ENCODE measurements at places on chromosomes 12 and 14.
A peak's percentile ranks its signal among the peaks of the same experiment; 100 is the strongest.

DNA sequence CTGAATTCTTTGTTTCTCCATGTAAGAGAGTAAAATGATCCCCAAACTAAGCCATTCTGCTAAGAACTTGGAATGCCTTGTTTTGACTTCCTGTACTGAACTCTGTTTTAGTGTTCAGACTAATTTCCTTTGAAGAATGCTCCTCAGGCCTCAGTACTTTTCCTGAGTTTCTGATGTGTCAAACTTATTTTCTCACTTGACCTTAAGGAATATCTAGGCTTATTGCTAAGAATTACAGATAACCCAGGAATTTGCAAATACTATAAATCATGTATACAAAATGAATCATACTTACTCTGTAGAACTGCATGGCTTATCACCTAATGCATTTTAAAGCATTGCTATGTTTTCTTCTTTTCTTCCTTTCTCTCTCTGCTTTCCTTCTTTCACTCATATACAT is 93.1 kb upstream of the PKP2 start:
- no peak for DNase-seq

DNA sequence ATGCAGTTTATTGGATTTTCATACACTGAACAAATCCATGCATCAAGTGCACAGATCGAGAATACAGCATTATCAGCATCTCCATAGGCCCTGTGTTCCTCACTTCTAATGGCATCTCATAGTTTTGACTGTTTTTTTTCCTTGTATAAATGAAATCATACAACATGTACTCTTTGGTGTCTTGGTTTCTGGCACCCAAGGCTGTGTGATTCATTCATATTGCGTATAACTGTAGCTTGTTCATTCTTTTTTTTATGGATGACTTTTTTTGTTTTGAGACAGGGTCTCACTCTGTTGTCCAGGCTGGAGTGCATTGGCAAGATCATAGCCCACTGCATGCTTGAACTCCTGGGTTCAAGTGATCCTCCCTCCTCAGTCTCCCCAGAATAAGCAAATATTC is 14.3 kb downstream of the RASSF8 start:
- DNase-seq, result no peak

GRCh38 chr14:68607081-68607866 is 185.6 kb downstream of the ZFP36L1 start:
- DNase-seq, result no peak

GRCh38 chr14:103260629-103261124 is 73.4 kb upstream of the EIF5 start:
- no peak for DNase-seq

GRCh38 chr14:99042381-99043266 is 229.4 kb downstream of the BCL11B start:
- DNase-seq, result no peak

- peak; percentile 52 for DNase-seq
Measured at GRCh38 chr12:2082321-2082720, 29.5 kb downstream of the CACNA1C start.

- no peak for DNase-seq
Measured at GRCh38 chr14:69711065-69711464, 55.9 kb upstream of the SRSF5 start.

GRCh38 chr12:4991373-4991772 is 52.3 kb upstream of the KCNA5 start:
- no peak for DNase-seq
